ENCODE measurements at places on chromosomes 11 and 22. TPM values are rescaled to one million over a fixed set of nuclear protein-coding genes. Genes with fewer than 3 reads are reported as not detected.

DENND6B gene
- 1.5 TPM for total RNA-seq

SLC22A6 gene
- total RNA-seq: not detected

OAF gene
- total RNA-seq: 1.3 TPM

BDNF gene
- total RNA-seq: not detected

DNA sequence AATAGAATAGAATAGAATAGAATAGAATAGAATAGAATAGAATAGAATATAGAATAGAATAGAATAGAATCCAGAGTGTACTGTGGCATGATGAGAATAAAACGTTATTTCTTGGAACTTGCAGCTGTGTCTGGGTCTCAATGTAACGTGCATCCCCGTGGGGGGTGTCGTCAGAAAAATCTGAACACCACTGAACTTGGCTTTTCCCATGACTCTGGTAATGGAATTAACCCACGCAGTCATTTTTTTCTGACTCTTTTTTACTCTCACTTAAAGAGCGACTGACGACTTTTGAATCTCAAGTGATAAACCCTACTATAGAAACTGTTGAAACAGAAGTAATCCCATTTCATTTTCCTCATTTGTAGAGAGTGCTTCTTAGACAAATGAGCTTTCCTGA lies 92.4 kb upstream of the BID start:
- H3K36me3 ChIP-seq: peaks cover 22% of the 10 kb centered on the region
- no peaks in the 10 kb centered on the region for H3K4me1 ChIP-seq
- no peak overlapping the region for H3K27ac ChIP-seq
- no peaks in the 10 kb centered on the region for H3K27me3 ChIP-seq
- H3K4me3 ChIP-seq: no peak overlapping the region
- DNase-seq: no peak

TMEM86A gene
- 4.0 TPM for total RNA-seq

CARNS1 gene
- 2.3 TPM for total RNA-seq

TRIM49C gene
- not detected for total RNA-seq

DNA sequence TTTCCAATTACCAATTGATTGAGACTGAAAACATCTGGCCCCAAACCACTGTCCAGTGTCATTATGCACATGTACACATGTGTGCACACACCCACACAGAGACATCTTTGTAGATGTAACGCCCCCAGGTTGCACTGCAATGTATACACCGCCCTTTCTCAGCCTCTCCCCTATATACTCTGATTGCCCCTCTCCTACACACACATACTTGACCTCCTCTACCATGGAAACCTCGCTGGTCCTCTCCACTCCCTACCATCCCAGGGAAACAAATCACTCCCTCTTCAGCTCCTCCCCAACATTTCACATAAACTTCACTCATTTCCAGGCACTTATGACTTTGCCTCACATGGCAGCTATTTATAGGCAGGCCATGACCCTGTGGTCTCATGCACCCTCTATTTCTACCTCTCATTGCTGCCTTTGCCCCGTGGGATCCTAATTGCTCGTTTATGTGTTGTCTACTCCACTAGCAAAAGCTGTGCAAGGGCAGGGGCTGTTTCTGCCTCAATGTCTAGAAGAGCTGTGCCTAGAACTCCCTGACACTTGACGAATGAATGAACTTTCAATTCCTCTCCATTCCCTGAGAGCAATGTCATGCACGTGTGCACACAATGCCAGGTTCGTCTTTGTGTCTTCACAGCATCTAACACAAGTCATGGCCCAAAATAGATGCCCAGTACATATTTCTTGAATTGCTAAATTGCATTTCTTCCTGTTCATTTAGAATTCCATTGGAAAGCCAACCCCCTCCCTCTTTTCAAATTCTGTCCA lies 10.0 kb upstream of the TMA7B start:
- peaks cover 32% of the 10 kb centered on the region for H3K36me3 ChIP-seq
- no peak overlapping the region for H3K4me3 ChIP-seq
- H3K27me3 ChIP-seq: no peaks in the 10 kb centered on the region
